HCT116 (cell line): ENCODE measurements at places on chromosomes 5 and 9.

DNA sequence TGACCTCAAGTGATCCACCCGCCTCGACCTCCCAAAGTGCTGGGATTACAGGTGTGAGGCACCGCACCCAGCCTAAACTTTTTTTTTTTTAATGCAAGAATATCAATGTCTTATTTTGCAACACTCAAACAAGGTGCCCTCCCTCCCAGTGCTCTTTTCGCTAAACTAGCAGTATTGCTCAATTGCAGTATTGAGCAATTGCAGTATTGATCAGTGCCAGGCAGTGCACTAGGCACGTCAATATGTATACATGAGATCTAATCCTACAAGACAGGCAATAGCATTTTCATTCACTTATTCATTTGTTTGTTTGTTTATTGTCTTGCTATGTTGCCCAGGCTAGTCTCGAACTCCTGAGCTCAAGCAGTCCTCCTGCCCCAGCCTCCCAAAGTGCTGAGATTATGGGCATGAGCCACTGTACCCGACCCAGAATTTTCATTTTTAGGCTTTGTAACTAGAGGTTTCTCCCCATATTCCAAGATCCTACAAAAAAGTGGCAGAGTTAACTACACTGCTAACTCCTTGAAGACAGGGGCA lies 94.5 kb downstream of the TTLL11 start:
- no peak for DNase-seq

- DNase-seq, result no peak
These were observed 38.4 kb downstream of the NMUR2 start for GRCh38 chr5:152366716-152367115.

- DNase-seq, result no peak
These were observed 328.0 kb downstream of the MSX2 start for GRCh38 chr5:175052351-175052750.

GRCh38 chr9:121915304-121915625 lies 177.8 kb downstream of the TTLL11 start:
- DNase-seq, result no peak

DNA sequence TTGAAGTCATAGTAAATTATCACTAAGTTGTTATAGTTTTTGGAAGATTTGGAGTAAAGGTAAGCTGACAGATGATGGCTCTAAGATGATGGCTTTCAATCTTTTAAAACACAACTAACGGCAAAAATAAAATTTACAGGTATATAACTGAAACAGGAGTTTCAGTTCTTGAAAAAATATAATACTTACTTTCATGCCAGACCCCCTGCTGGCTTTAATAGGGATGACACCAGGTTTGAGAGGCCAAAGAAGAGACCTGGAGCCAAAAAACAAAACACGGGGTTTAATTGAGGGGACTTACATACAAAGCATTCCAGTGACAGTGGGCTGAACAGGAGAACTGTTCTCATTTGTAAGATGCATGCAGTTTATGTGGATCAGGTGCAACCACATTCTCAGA lies 301.7 kb upstream of the PCSK5 start:
- DNase-seq, result no peak

DNA sequence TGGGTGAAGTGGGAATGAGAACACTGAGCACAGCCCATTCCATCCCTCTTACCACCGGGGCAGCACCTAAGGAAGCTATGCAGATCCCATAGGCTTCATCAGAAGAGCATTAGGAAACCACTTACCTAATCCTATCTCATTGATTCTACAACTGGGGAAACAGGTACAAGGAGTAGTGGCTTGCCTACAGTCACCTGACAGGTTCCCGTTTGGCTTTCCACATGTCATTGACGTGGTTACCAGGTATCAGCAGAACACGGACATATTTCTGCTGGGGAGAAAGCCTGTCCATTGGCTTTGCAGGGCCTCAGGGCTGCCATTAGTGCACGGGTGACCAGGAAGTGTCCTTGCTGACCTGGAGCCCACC lies 11.3 kb downstream of the AFAP1L1 start:
- no peak for DNase-seq

DNA sequence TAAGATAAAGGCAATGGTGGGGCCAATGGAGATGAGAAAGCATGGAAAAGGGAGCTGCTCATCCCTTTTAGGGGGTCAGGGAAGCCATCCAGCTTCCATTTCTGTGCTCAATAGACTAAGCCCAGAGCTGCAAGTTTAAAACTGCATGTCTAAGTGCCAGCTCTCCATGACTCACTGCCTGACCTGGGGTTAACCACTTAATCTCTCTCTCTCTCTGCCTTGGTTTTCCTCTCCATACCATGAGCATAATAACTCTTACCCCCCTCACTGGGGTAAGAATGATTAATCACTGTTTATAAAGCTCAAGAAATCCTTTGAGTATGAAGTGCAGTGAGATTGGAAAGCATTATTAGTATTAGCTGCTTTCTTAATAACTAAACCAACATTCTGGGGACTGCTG lies 1382.4 kb upstream of the WWC1 start:
- no peak for DNase-seq

DNA sequence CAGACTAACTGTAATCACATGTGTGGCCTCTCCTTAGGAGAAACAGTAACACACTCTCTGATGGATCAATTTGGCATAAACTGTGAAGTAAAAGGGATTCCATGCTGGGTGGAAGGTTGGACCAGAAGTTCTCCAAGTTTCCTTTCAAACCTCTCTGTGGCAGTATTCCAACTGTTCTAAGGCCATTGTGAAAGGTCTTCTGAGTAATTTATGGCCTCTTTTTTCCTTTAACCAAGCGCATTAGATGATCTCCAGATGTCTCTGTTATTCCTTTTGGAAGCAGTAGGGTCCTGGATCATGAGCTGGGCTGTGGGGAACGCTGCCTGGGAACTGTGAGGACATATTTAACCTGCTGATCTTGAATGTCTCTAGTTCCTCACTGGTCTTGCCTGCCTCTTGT lies 80.6 kb upstream of the IL6ST start:
- DNase-seq, result no peak

DNA sequence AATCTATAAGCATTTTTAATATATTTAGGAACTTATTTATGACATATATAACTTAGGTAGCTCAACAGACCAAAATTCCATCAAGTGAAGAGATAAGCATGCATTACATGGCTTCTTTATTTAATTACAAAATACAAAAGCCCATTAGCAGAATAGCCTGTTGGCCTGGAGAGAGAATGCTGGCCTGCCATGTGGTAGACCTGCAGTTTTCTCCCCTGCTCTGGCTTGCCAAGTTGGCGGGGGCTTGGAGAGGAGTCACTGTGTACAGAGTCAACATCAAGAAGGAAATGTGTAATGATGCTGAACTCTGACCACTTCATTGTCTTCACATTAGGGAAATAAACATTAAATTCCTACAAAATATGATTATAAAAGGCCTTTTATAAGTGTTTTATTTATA lies 69.8 kb upstream of the CNTLN start:
- no peak for DNase-seq

DNA sequence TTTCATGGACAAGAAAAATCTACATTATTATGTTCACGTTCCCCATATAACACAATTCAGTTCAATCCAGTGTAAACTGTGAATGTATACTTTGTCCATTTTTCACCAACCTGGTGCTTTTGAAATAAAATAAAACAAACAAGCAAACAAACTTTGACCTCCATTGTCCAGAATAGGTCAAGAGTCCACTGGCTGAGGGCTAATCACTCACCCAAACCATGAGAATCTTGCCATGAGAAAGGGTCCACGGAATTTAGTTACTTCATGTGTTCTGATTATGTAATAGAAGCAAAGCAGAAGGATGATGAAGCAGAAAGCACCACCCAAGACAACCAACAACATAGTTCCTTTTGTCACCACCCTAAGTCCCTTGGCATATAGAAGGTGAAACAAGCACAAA lies 28.7 kb downstream of the DIAPH1 start:
- no peak for DNase-seq

- DNase-seq, result no peak
These were observed 237.5 kb downstream of the TRIM32 start for GRCh38 chr9:116924462-116925110.

- no peak for DNase-seq
These were observed 647.8 kb downstream of the TAF11L14 start for GRCh38 chr5:18281947-18282581.

DNA sequence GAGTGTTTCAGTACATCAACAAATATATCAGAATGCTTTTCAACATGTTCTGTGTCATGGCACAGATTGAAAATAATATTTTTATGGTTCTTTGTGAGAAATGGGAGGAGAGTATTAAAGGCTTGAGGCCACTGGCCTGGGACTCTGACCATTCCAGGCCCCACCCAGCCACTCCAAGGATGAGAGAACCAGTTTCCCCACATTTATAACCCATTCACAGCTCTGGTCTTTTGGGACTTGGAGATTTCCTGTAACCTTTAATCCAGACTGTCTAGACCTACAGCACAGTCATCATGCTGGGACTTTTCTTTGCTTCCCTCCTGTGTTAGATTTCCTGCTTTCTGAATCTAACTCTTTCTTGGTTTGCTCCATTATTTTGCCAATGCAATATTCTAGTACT lies 389.6 kb downstream of the KIAA0825 start:
- DNase-seq, result no peak

- DNase-seq, result no peak
These were observed 96.0 kb upstream of the RUFY1 start for GRCh38 chr5:179454356-179454755.

- DNase-seq, result no peak
These were observed 1384.3 kb upstream of the WWC1 start for GRCh38 chr5:166906991-166907713.

DNA sequence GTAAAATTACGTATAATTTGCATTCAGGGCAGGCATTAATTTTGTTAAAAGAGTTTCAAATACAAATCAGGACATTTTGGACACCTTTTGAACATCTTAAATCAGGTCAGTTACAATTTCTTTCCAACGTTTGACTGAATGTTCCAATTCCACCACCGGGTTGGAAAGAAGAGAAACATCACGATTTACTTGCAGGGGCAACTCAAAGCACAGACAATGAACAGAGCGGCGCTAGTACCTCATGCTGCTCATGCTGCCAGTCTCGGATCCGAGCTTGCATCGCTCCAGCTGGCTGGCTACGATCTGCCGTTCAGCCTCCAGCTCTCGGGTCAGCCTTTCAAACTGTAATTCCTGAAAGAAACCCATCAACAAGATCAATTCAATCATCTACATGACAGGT lies 339.5 kb downstream of the CTNND2 start:
- no peak for DNase-seq

DNA sequence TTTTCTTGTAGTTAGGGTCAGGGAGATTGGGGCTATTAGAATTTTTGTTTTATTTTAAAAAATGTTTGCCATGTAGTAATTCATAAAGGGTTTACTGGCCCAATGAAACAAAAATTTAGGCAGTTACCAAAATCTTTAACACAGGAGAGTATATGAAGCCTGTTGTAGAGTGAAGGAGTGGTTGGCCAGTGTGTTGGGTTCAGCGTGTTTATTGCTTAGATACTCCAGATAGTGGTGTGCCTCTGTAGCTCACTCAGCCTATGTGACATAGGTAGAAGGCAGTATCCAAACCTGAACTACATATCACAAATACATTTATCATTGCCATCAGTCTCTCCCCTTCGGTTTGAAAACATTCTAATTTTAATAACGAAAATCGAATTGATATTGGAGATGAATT lies 1.2 kb downstream of the TEK start:
- DNase-seq, result no peak

DNA sequence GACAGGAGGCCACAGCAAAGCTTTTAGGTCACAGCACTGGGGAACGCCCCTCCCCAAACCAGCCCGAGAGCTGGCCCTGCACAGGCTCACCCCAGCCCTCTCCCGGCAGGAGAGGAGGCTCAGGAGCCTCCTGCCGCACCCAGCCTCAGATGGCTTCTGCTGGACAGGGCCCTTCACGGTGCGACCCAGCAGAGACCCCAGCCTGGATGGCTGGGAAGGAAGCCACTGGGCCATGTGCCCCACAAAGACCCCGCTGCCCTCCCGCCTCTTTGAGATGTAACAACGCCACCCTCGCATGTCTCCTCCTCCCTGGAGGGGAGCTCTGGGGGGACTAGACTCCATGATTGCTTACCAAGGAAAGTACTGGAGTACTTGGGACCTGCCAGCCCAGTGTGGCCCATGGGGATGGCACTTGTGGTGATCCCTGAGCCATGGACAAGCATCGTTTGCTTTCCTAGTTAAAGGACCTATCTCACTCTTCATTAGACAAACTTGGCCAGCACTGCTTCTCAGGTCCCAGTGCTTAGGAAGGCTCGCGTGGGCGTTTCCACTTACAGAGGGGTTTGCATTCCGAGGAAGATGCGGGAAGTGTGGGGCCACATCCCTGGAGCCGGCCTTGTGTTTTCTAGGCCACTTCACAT lies 9.0 kb downstream of the MYMK start:
- DNase-seq, result no peak

GRCh38 chr5:72515211-72515610 lies 8.0 kb upstream of the ZNF366 start:
- no peak for DNase-seq

GRCh38 chr5:75574791-75575190 lies 36.5 kb upstream of the ANKDD1B start:
- no peak for DNase-seq

DNA sequence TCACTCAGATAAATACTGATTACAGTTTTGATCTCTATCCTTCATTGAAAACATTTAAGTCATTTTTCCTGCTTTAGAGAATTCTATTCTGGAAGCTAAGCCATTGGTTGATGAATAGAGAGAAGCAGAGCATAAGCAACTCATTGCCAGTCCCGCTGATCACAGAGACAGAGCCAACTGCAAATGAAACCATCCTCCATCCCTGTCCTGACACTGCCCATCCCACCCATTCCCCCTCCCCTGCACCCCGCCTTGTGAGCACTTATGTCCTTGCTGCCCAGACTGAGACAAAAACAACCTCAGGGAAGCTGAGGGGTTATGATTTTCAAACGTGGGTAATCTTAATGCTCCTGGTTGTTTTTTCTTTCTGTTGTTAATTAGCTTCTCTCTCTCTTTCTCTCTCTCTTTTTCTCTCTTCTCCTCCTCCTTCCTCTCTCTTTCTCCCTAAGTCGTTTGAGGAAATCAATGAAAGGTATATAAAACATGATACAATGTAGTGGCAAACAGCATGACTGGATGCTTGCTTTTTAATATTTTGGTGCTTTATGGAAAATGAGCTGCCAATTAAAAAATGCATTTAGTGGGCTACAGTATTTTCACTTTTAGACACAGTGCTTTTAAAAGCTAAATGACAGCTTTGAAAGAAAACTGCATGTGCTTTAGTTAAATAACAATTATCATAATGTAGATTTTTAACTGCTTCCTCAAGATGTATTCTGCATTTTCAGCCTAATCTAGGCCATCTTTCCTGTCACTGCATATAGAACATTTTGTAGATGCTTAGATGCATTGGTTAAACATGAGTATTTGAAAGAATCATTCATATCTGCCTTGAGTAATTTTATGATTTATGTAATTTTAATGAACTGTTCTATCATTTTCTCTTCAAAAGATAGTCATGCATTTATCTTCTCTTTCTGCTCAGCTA lies 57.3 kb downstream of the CMYA5 start:
- DNase-seq, result no peak

GRCh38 chr5:170277867-170278281 lies 19.7 kb downstream of the LCP2 start:
- no peak for DNase-seq

GRCh38 chr5:168513861-168514428 lies 15.2 kb upstream of the FBLL1 start:
- no peak for DNase-seq

- DNase-seq, result no peak
These were observed 253.3 kb upstream of the SMARCA2 start for GRCh38 chr9:1761807-1762206.

- no peak for DNase-seq
These were observed 159.1 kb downstream of the HTR1A start for GRCh38 chr5:63803165-63803564.
